ENCODE measurements at places on chromosomes 1 and 21. TPM values are rescaled to one million over a fixed set of nuclear protein-coding genes. Genes with fewer than 3 reads are reported as not detected.

The LMOD1 gene
- not detected for total RNA-seq

The PDZK1IP1 gene
- not detected for total RNA-seq

DNA sequence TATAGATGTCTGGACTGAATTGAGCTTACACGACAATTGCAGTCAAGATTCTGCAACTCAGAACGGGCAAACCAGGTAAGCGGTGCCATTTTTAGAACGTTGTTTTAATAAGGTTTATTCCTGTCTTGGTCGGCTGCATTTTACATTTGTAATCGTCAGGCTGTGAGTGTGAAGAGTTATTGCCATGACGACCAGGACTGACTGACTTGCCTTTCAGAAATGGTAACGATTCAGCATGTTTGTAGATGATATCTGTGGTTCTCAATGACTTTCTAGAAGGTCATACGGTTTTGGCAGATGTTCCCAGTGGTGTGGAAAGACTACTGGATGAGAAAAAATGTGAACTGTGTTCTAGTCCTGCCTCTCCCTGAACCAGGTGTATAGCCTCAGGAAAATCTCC lies 271.3 kb upstream of the B3GALT2 start:
- no peak for DNase-seq

DNA sequence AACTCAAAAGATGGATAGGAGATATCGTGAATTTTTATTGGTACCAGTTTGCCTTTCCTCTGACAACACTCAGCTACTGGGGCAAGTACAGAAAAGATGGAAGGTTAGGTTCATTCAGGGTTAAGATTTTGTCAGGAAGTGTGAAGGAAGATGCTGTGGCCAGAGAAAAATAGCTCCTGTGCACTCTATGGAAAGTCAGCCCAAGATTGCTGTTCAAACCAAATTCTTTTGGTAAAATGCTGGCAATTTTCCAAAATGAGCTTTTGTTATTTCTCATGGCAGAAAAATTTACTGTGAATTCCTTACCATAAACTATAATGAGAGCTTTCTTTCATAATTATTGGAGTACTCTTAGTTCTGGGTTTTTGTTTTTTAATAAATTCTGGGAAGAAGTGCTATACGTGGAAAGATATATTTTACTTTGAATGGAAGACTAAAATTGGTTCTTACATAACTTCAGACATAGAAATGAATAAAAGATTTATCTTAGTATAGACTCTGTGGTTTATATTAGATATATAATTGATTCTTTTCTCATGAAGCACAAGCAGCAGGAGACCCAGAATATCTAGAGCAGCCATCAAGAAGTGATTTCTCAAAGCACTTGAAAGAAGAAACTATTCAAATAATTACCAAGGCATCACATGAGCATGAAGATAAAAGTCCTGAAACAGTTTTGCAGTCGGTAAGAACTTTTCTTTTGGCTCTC lies 112.2 kb downstream of the USP25 start:
- DNase-seq, result peak; percentile 45

The TRIM67 gene
- total RNA-seq, result not detected

GRCh38 chr1:241250465-241250864 lies 106.5 kb downstream of the RGS7 start:
- DNase-seq, result no peak

- peak; percentile 85 for DNase-seq
Observed at GRCh38 chr1:99548943-99549605, 96.8 kb upstream of the PALMD start.

DNA sequence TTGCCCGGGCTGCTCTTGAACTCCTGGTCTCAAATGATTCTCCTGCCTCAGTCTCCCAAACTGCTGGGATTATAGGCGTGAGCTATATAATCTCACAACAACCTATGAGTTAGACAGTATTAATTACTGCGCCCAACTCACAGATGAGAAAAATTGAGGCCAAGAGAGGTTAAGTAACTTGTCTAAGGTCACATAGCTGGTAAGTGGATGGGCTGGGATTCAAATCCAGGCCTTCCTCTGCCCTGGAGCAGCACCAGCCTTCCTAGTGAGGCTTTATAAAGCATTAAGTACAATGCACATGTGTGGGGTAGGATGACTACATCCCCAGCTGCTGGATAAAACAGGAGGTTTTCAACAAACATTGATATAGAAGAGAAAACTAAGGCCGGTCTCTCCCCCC lies 15.1 kb downstream of the E2F2 start:
- DNase-seq, result no peak

DNA sequence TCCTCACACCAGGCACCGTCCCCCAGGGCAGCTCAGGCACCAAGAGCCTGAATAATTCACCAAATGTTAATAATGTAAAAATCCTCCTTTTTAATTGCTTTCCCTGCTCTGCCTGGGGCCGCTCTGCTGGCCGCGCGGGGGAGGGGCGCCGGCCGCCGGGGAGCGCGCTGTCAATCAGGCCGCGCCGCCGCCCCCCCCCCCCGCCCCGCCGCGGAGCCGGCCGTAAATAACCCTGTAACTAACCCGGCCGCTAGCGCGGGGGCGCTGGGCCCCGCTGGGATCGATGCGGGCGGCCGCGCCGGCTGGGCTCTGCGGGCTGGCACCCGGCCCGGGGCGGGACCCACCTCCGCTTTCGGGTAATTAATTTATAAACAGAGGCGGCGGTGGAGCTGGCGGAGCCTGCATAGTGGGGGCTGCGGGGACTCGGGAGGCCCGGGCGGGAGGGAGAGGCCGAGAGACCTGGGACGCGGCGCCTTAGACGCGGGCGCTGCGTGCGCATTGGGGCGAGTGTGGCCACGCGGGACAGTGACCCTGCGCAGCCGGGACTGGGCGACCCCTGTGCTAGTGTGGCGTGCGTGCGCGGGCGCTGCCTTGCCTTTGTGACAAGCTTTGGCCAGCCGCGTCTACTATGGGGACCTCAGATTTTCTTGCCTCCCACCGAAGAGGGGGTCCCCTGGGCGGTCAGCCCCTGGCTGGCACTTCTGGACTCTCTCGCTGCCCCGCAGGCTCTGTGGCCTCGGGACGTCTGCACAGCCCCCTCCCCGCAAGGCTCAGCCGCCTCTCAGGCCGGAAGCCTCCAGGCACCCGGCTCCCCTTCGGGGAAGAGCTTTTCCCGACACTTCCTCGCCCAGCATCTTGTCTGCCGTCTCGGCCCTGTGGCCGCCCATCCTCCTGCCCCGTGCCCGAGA lies 16.6 kb downstream of the SAMD11 start:
- peak; percentile 43 for DNase-seq
